ENCODE measurements at places on chromosomes 1 and 21.

DNA sequence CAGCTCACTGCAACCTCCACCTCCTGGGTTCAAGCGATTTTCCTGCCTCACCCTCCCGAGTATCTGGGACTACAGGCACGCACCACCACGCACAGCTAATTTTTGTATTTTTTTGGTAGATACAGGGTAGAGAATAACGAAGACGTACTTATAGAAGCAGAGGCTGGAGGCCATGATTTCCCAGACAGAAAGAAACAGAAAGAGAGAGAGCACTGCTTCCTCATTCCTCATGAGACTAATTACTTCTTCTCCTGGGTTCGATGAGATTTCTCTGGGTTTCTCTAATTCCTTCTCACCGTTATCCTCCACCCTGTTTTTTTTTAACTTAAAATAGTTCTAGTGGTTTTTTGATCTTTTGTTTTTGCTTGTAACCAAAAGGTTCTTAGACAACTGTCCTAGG is 23.4 kb upstream of the PTP4A2 start:
- DNase-seq: no peak

GRCh38 chr1:117089996-117090395 is 29.9 kb downstream of the TTF2 start:
- no peak for DNase-seq

GRCh38 chr1:176119549-176119948 is 87.5 kb downstream of the COP1 start:
- DNase-seq: no peak

DNA sequence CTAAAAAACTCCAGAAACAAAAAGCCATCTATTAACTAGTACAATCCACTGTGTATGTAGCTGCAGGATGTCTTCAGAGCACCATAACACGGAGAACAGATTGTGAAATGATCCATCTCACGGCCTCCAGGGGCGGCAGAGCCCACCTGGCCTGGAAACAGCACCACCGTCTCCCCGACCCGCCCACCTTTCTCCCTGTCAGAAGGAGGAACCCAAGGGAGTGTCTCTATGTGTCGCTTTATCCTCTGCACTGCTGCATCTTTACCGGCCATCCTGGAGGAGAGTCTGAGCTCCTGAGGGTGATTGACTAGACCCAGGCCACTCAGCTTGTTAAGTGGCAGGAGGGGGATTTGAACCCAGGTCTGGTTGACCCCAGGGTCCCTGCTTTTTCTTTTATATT is 405.0 kb downstream of the MATN1 start:
- no peak for DNase-seq

GRCh38 chr1:240831191-240831631 is 219.3 kb upstream of the GREM2 start:
- peak; percentile 97 for DNase-seq

- DNase-seq: no peak
These were observed 223.0 kb upstream of the NR5A2 start for GRCh38 chr1:199804526-199804925.

- no peak for DNase-seq
These were observed 123.8 kb upstream of the LMO4 start for GRCh38 chr1:87204921-87205320.

DNA sequence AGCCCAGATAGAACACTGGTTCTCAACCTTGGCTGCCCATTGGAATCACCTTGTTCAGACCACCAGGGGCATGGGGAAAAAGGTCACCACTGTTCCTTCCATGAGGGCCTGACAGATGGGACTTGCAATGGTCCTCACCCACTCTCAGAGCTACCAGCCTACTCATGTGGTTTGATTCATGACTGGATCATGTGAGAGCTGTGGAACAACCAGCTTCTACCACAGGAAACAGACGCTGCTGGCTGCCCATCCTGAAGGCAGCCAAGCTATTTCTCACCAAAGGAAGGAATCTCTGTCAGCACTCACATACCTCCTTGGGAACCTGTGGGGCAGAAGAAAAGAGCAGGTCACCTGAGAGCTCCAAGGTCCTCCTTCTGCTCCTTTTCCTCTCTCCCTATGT is 53.6 kb downstream of the CAPN8 start:
- no peak for DNase-seq

GRCh38 chr1:228349701-228350171 is 56.9 kb downstream of the TRIM11 start:
- DNase-seq: no peak

- no peak for DNase-seq
These were observed 803.7 kb downstream of the KCNT2 start for GRCh38 chr1:195804547-195804946.

DNA sequence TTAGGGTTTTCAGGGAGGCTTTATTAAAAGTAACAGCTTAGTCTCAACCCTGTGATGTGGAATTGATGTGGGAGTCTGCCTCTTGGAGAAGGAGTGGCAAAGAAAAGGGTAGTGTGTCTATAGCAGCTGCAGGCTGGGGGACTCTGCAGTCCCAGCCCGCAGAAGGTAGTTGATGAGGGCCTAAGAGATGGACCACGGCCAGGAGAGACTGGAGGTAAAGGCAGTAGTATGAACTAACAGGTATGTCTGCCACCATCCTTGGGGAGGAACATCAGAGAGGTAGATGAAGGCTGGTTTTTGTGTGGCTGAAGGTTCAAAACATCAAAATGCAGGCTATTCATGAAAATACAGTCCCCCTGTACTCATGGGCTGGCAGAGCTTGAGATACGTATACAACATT is 112.1 kb downstream of the KCTD3 start:
- no peak for DNase-seq

GRCh38 chr1:232445361-232446106 is 184.4 kb downstream of the SIPA1L2 start:
- DNase-seq: no peak

GRCh38 chr1:162130308-162130707 is 60.8 kb downstream of the NOS1AP start:
- no peak for DNase-seq

- no peak for DNase-seq
These were observed 197.5 kb upstream of the KIAA0040 start for GRCh38 chr1:175390081-175390481.

GRCh38 chr1:164452549-164452948 is 106.4 kb upstream of the PBX1 start:
- no peak for DNase-seq

GRCh38 chr1:174692313-174692712 is 244.5 kb downstream of the GPR52 start:
- no peak for DNase-seq
